Upper lobe of left lung (tissue), 6 donors: ENCODE measurements at places on chromosomes 4 and X.

DNA sequence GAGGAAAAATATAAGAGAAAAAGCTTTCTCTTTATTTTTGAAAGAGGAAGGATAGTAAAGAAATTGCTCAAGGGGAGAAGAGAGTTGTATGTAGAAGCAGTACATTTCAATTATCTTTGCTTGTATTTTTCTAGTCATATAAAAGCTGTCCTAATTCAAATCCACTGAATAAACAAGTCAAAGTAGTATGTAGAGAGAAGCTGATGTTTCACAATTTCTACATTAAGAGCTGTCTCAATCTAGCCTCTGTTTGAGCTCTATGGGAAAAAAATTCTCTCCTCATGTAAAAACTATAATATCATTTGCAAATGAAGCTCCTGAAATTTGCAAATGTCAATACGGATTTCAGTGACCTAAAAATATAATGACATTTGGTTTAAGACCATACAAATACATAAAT lies 52.6 kb downstream of the CHM start:
- DNase-seq, result no peak

- DNase-seq, result peak; percentile 81
Measured at GRCh38 chrX:47623540-47624027, 3.9 kb upstream of the SYN1 start.

DNA sequence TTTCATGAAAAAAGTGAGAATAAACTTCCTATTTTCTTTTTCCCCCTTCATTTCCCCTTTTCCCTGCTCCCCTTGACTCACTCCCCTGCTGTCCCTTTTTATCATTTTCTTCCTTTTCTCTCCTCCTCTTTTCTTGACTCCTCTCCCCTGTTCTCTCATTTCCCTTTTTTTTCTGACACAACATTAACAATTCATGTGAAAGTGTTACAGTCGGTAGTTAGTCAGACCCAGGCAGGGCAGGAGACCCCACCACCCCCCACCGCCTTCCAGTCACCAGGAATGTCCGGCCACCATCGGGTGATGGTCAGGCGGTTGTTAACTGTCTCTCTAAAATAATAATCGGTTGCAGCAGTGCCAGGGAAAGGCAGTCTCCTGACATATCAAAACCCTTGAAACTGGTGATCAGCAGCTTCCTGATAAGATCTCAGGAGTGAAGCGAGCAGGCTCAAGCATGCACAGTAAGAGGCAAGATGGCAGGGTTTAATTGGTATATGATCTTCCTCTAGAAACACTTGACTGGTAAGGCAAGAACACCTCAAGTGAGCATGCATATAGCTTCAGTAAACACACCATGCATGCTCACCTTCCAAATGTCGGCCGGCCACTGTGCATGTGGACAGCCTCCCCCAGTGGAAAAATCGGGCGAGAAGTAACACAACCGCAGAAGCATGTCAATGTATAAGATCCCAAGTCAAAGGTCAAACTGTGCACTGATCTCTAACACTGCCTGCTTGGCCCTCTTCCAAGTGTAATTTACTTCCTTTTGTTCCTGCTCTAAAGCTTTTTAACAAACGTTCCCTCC lies 191.4 kb downstream of the NDST4 start:
- no peak for DNase-seq

DNA sequence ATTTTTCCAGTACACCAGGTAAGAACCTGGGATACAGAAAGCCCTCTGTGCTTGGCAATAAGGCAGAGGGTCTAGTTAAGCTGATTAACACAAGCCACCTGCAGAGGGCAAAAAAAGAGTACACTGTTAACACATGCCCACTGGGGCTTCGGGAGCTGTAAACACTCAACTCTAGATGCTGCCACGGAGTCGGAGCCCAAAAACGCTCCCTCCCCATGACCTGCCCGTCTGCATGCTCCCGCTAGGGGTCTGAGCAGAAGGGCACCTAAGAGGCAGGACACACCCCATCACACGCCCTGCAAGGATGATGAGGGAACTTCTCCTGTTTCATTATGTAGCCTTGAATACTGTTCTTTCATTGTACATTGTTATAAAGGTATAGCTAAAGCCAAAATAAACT lies 715.6 kb upstream of the AADAT start:
- no peak for DNase-seq

DNA sequence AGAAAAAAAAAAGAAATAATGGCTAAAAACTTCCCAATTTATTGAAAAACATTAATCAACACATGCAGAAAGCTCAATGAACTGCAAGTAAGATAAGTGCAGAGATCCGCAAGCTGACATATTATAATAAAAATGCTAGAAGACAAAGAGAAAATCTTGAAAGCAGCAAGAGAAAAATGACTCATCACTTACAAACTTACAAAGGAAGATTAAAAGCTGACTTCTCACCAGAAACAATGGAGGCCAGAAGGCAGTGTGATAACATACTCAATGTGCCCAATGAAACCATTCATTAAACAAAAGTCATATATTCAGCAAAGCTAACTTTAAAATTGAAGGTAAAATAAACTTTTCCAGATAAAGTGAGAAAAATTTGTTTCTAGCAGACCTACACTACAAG lies 7.3 kb upstream of the BRWD3 start:
- no peak for DNase-seq

DNA sequence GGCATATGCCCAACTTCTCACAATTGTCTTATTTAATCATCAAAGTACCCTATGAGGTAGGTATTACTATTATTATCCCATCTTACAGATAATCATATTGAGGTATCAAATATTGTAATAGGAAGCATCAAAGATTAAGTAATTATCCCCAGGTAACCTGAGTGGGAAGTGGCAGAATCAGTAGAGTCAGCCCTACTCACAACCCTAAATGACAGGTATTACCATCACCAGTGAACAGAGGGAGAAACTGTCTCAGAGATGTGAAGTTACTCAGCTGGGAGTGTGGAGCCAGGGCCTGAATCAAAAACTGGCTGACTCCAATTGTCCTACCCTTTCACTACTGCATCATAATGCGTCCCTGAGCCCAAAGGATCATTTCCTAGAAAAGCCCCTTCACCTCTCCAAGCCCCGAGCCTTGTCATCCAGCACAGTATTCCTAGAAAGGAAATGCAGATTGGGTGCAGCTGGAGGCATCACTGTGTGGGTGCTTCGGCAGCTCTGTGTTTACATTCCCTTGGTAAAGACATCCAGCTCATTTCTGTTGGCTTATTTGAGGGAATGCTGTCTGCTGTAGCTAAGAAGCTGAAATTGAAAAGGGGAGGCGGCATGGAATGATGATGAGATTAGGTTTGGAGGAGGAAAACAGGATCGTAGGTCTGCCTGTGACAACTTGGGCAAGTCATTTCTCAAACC lies 72.8 kb downstream of the DHX15 start:
- no peak for DNase-seq

GRCh38 chr4:144788469-144788868 lies 142.5 kb downstream of the HHIP start:
- DNase-seq, result no peak

- no peak for DNase-seq
Measured at GRCh38 chrX:71998836-71999509, 88.3 kb downstream of the NHSL2 start.

DNA sequence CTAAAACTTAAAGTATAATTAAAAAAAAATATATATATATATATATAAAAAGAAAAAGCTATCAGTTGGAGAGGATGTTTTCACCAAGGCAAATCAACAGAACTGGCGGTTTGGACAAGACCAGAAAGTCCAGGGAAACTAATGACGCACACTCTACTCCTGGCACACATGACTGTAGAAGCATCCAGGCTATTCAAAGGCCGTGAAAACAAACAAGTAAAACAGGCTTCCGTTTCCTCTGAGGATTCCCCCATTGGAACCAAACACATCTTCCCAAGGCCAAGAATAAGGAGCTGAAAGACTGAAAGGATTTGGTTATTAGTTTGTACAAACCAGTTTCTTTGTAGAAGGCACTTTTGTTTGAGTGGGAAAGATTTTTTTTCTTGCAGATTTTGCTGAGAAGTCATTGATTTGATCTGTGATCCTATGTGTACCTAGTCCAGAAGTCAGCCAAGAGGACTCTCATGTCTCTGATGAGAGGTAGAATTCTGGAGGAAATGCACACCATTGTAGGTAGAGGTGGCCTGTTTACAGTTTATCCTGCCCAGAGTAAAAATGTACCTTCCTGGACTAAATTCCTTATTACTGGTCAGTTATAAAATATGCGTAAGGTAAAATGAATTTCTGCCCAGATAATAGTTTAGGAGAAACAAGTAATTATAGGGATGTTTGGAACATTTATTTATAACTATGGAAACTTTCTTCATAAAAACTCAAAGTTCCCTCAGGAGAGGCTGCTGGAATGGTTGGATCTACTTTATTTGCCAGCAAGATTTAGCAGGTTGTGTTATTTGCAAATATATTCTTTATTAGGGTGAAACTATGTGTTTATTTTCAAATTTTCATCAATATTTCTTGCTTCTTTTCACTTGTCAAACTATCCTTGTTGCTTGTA lies 66.5 kb downstream of the DMP1 start:
- no peak for DNase-seq

DNA sequence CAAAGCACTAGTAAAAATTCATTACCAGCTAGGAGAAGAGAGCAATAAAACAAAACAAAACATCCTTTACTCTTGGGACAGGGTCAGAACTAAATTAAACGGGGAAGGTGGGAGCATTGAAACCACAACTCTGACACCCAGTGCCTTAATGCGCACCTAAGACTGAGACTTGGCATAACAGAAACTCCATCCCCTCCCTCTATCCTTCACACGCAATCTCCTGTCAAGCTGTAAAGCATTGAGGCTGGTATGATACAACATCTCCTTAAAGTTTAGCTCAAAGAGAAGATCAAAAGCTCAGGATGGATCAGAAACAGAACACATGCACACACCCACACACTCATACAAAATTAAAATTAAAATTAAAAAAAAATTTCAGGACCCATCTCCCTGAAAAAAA lies 951.3 kb downstream of the STIM2 start:
- DNase-seq, result no peak

GRCh38 chrX:68889249-68889648 lies 60.4 kb downstream of the EFNB1 start:
- no peak for DNase-seq

GRCh38 chrX:37860721-37861120 lies 13.3 kb upstream of the DYNLT3 start:
- DNase-seq, result no peak

DNA sequence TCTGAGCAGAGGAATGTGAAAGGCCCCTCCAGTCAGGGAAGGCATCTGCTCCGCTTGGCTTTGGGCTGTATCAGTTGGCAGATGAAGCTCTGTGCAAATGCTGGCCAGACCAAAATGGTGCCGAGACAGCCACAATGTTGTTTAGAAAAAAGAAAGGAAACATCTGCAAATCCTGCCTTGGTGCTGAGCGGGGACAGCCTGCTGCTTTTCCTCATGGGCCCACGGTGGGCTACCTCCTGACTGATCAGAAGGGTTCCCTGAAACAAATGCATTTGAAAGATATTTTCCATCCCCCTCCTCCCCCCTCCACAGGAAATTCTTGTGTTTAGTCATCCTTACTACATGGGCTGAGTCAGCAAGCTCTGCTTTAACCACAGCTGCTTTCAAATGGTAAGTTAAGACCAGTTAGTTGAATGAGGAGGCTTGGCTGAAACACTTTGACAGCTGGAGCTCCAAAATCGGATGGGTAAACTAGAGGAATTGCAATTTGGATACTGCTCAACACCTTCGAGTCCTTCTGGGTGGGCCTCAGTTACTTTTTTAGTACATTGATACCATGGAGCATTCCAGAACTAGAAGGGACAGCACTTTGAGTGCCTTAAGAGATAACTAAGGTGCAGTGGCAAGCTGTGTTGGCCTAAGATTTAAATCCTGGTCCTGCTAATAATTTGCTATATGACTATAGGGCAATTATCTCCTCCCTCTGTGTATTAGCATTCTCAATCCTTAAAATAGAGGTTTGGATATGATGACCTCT lies 36.0 kb downstream of the PLAC1 start:
- DNase-seq, result no peak
